Cardiac muscle cell (in vitro differentiated cells and primary cell): ENCODE measurements at places on chromosomes 12 and 14. TPM values are rescaled to one million over a fixed set of nuclear protein-coding genes. Genes with fewer than 3 reads are reported as not detected.

The NEMP1 gene
- 4.4 and 8.8 TPM in 2 replicates for total RNA-seq

DNA sequence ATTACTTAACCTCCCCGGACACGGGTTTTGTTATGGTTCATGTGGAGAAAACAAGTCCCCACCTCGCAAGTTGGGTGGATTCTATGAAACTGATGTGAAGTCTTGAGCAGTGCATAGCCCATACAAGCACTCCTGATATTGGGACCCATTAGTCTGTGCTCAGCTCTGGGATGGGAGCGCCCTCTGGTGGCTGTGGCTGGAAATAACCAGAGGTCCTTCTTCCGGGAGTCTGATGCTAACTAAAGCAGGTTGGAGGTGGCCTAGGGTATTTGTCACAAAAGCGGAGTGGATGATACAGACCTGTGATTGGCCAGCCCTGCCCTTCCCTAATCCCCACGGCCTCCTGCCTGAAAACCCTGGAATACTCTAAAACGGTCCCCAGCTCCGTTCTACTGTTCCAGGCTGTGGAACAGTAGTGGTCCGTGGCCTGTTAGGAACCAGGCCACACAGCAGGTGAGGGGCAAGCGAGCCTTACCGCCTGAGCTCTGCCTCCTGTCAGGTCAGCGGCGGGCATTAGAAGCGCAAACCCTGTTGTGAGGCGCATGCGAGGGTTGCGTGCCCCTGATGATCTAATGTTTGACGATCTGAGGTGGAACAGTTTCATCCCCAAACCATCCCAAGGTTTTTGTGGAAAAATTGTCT is 6.4 kb downstream of the SLC48A1 start:
- no peak overlapping the region for H3K4me3 ChIP-seq
- no peak overlapping the region for H3K27ac ChIP-seq
- no peaks in the 10 kb centered on the region for H3K27me3 ChIP-seq
- no peaks in the 10 kb centered on the region for H3K4me1 ChIP-seq
- H3K36me3 ChIP-seq: peaks cover 3% of the 10 kb centered on the region

- no peak overlapping the region for H3K27ac ChIP-seq
- no peak for DNase-seq
- peaks cover 4% of the 10 kb centered on the region for H3K4me1 ChIP-seq
Observed at GRCh38 chr12:89682284-89682683, 26.4 kb downstream of the ATP2B1 start.

- H3K4me1 ChIP-seq: no peaks in the 10 kb centered on the region
- no peak overlapping the region for H3K27ac ChIP-seq
- H3K4me3 ChIP-seq: no peak overlapping the region
- DNase-seq: no peak
- no peaks in the 10 kb centered on the region for H3K36me3 ChIP-seq
- no peaks in the 10 kb centered on the region for H3K27me3 ChIP-seq
Observed at GRCh38 chr12:60093428-60093827, 497.6 kb downstream of the SLC16A7 start.

DNA sequence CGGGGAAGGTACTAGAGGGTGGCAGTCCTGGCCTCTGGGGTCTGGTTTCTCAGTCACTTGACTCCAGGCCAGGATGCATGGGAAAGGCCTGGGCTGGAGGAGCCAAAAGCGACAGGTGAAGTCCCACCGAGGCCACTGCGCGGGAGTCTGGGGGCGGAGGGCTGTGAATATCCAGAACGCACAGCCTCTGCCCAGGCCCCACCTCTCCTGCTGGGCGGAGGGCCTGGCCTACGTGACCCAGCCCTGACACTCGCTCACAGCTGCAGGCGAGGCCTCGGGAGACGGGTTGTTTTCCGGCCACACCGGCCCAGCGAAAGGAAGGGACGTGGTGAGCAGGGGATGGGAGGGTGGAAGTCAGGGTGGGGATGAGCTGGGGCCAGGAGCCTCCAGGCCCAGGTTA is 91.2 kb downstream of the RFLNA start:
- H3K4me1 ChIP-seq: peaks cover 8% of the 10 kb centered on the region
- peak; percentile 38 for DNase-seq
- H3K36me3 ChIP-seq: peaks cover 14% of the 10 kb centered on the region
- no peak overlapping the region for H3K4me3 ChIP-seq
- H3K27me3 ChIP-seq: no peaks in the 10 kb centered on the region
